NCI-H460 (cell line): ENCODE measurements at places on chromosomes 12 and 14.

- no peak for DNase-seq
Observed at GRCh38 chr14:63283884-63284248, 34.9 kb downstream of the GPHB5 start.

GRCh38 chr12:70070494-70071007, 172.7 kb upstream of the CNOT2 start:
- DNase-seq: no peak

GRCh38 chr12:128595609-128596008, 228.1 kb downstream of the SLC15A4 start:
- no peak for DNase-seq

DNA sequence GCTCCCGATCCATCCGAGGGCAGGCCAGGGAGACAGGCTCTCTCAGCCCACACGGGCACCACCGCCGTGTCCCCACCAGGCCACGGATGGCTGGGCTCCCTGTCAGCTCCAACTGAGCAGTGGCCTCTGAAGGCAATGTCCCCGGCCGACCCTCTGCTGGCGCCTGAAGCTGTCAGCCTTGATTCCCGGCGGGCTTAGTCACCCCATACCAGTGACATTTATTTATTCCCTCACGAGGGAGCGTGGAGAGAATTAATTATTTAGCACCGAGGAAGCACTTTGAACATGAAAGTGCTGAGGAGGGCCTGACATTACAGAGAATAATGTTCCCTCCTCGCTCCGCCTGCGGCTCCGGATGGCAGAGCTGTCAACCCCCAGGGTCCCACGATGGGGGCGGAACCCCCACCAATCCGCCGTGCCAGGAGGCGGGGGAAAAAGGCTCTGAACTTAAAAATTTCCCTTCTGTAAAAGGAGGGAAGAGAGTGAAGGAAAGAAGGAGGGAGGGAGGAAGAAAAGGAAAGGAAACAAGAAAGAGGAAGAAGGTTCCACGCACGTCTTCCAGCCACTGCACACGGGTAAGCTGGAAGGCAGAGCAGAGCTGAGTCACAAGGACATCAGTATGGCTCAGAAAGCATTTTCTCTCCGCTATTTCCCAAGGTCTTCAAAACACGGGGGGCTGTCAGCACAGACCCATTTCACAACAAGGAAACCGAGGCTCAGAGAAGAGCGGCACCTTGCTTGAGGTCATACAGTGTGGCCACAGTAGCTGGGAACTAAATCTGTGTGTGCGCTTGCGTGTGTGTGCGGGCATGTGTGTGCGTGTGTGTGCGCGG, 108.7 kb upstream of the NCOR2 start:
- DNase-seq: no peak

- no peak for DNase-seq
Observed at GRCh38 chr12:127148318-127148717, 1118.7 kb upstream of the TMEM132C start.

DNA sequence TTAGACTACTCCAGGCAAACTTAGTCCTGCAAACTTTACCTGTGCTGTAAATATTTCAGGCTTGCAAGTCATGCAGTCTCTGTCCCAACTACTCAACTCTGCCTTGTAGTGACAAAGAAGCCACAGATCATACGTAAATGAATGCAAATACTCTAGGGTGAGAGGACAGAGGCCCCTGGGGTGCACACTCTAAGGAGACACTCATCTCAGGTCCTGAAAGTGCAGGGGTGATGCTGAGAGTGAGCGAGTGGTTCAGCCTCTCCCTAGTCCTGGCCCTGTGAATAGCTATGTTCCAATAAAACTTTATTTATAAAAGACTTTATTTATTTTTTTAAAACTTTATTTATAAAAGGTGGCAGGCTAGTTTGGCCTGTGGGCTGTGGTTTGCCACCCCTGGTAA, 34.9 kb downstream of the HCAR2 start:
- DNase-seq: no peak

DNA sequence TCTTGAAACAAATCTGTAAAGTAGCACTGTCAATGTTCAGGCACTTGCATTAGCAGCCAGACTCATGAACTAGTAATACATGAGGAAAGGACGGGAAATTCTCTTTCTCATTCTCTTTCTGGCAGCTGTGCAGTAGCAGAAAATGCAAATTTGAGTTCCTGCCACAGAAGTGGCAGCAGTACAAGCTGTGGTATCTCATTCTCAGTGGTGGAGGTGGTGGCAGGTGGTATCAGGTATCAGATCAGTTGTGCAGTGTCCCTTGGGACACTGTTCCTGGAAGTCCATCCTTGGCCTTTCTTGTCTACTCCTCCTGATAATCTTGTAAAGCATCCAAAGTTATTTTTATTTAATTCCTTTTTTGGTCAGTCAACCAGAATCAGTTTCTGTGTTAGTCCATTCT, 103.0 kb downstream of the C12orf42 start:
- no peak for DNase-seq

DNA sequence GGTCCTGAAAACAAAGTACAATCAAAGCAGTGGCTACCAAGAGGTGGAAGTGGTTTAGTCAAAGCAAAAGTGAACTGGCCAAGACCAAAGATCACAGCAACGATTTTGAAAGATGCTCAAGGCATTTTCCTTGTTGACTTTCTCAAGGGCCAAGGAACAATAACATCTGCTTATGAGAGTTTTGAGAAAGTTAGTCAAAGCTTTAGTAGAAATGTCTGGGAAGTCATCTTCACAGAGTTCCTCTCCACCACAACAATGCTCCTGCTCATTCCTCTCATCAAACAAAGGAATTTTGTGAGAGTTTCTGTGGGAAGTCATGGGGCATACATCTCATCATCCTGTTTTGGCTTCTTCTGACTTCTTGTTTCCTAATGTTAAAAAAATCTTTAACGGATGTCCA, 80.1 kb downstream of the PLEKHA5 start:
- no peak for DNase-seq

DNA sequence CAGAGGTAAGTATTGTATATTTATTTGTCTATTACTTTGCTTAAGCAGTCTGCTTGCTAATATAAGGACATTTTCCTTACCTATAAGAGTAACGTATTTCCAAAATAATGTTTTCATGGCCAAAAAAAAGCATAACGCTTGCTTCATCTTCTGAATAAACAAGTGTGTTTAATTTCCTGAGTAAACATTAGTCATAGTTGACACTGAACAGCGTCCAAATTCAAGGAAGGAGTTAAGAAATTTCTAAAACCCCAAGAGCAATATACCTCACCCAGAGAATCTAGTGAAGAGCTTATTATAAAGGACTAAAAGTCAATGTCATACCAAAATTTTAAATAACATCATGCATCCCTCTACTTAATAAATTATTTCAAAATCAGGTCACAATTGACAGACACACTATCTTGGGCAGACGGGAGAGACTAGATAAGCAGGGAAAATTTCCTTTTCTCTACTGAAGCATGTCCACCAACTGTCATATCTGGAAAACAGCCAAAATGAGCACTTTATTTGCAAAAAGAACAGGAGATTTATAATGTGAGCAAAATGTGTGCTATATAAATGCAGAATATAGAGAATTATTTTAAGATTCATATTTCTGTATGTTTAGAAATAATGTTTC, 25.1 kb downstream of the ANKS1B start:
- peak; percentile 37 for DNase-seq

DNA sequence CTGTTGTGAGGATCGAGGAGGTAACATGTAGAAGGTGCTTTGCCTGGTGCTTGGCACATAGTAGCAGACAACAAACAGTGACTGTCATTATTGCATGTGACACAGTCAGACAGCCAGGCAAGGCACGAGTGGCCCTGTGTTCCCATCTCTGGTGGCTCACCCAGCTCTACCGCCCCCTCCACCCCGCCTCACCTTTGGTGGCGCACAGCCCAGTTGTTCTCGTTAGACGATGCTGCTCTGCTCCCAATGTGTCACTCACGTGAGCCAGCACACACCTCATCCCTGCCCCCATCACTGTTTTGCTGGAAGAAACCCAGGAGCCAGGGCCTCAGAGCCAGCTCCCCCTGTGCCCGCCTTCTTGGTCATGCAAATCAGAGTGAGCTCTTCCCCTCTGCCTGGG, 113.3 kb downstream of the CALM1 start:
- DNase-seq: no peak

DNA sequence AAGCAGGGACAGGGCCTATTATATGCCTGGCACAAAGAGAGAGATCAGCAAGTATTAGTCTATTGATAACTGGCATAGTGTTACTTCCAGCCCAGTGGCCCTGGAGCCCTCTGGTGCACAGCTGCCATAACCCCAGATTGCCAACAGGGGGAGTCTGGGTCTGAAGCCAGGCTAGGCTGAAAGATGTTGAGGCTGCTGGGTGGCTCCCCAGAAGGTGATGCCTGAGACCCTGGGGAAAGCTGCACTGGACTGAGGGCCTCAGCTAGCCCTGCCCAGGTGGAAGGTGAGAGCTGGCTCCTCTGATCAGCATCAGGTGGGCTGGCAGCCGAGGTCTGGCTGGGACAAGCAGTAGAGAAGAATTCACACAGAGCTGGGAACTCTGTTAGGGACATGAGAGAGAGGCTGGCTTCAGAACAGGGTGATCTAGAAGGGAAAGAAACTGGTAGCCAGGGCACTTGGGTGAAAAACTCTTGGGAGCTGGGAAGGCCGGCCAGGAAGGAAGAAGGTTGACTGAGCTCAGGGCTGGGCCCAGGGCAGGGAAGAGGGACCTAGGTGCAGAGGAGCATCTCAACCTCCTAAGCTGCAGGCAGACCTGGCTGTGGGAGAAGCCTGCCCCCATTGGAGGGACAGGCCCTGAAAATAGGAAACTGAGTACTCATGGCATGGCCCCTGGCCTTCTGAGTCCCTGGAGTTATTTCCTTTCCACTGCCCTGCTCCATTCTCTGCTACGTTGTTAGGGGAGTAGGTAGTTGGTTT, 3.9 kb downstream of the GZMH start:
- peak; percentile 31 for DNase-seq

DNA sequence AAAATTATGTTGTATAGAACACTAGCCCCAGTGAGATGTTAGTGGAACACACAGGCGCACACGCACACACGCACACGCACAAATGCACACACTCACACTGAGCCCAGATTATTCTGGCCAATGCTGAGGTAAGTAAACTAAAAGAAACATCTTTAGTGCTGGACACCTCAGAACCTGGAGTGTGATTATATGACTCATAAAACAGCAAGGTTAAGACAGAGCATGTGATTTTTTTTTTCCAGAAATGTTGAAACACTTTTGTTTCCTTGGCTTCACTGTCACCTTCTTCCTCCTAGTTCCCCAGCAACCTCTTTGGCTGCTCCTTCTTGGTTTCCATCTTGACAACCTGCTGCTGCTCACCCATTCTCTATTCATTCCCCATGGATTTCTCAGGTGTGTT, 141.0 kb upstream of the ALG10B start:
- no peak for DNase-seq

- DNase-seq: no peak
Observed at GRCh38 chr12:98456041-98456440, 59.3 kb upstream of the TMPO start.

DNA sequence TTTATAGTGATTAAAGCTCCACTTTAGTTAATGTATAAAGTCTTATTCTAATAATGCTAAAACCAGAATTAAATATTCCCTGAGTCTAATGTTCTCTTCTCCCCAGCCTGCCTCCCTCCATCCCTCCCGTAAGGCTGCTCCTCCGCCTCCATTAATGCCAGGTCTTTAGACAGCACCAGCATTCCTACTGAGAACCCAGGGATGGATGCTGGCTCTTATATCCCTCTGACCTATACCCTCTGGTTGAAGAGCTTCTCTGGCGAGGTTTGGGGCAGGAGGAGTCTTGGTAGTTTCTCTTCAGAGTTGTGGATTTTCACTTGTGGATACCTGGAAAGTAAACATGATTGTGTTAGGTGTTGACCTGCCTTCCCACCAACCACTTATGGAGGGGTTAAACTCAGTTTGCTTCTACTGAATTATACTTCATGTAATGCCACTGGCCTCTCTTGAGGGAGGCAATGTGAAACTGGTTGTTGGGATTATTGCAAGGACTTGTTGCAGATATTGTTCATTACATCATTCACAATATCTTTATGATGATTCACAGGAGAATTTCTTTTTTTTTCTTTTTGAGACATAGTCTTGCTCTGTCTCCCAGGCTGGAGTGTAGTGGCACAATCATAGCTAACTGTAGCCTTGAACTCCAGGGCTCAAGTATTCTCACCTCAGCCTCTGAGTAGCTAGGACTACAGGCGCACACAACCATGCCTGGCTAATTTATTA, 11.1 kb upstream of the SMAGP start:
- DNase-seq: no peak

DNA sequence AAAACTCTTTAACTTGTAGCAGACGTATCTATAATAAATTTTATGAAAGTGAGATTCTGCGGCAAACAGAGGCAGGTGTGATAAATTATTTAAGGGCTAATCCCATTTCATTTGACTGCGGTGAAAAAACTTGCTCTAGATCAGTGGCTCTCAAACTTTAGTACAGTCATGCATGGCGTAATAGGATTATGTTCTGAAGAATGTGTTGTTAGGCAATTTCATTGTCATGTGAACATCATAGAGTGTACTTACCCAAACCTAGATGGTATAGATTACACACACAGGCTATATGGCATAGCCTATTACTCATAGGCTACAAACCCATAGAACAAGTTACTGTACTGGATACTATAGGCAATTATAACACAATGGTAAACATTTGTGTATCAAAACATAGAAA, 83.7 kb downstream of the HEATR5A start:
- DNase-seq: no peak

GRCh38 chr14:57533214-57533613, 39.6 kb upstream of the CCDC198 start:
- DNase-seq: peak; percentile 23

DNA sequence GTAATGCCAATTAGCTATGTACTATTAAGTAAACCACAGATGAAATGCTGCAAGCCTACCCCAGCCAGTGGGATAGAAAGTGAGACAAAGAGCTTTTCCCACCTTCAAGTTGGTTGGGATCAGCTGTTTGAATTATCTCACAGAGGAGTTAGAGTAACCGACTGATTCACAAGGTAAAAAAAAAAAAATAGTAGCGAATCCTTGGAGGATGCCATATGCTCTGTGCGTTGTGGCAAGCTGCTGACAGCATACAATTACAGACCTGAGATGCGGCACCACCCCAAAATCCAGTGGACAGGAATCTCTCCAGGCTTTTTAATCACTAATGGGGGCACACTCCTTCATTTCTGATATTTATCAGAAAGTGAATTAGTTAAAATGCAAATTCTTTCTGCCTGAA, 157.0 kb upstream of the RMST start:
- DNase-seq: no peak

- DNase-seq: no peak
Observed at GRCh38 chr14:93628048-93628447, 160.2 kb downstream of the PRIMA1 start.

GRCh38 chr14:95246870-95247269, 72.8 kb downstream of the CLMN start:
- no peak for DNase-seq

DNA sequence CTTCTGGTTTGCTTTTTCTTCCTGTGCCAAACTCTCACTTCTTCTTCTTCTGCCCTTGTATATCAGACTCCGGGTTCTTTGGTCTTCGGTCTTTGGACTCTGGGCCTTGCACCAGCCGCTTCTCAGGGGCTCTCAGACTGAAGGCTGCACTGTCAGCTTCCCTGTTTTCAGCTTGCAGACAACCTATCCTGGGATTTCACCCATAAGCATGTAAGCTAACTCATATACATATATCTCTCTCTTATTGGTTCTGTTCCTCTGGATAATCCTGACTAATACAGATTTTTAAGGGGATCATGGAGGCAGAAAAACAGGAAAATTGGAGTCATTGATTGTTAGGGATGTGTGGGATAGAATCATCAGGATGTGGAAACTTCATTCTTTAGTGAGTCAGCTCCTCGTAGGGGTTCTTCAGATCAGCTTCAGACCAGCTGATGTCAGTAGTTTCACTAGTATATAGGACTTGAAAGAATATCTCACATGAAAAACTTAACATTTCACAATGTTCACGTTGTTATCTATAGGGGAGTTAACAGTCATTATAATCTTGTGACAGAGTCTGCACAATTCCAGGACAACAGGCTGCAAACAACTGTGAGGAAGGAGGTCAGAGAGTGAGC, 102.9 kb downstream of the RASSF9 start:
- DNase-seq: no peak
